ENCODE measurements at places on chromosomes 5 and 9. TPM values are rescaled to one million over a fixed set of nuclear protein-coding genes. Genes with fewer than 3 reads are reported as not detected.

DNA sequence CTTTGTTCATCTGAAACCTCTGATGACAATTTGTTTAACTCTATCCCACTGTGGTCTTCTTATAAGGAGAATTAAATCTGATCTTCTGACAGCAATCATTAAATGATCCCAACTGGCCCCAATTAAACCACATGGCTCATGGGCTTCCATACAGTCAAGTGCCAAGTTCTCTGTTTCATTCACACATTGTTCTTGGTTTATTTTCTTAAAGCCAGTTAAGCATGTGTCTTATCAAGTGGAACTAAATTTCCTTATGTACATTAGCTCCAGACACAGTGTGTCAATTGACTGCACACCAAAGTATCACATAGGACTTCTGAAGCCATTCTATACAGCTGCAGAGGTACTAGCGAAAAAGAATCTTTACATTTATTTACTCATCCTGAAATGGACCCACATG lies 51.2 kb downstream of the MEF2C start:
- H3K4me1 ChIP-seq = peaks cover 55% of the 10 kb centered on the region
- peaks cover 4% of the 10 kb centered on the region for H3K36me3 ChIP-seq

DNA sequence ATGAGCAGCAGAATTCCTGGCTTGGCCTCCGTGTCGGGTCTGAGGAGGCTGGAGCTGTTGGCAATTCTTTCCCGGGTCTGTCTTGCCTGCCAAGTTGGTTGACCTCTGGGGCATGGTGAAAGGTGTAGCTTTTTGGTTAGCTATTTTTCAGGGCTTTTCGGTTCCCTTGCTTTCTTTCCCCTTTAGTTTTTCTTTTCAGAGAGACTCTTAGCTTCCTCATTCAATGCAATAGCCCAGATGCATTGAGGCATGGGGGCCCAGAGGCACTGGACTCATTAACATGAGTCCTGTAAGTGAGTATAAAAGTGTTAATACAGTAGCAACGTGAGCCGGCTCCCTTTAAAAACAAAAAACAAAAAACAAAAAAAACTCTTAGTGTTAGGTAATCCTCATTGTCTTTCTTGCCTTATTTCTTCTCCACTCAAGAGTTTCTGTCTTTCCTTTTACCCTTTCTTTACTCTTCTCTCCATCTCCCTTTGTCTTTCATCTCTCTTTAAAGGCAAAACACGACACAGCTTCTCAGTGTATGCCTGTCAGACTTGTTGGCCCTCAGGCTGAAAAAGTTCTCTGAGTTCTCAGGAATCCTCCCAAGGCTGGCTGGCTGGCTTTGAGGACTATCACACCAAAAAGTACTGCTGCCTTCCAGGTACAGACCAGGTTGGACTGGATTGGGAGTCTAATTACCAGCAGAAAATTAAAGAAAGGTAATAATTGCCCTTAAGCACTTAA lies 289.9 kb upstream of the TUT7 start:
- no peak overlapping the region for H3K27ac ChIP-seq
- no peak overlapping the region for H3K4me3 ChIP-seq
- H3K27me3 ChIP-seq = no peaks in the 10 kb centered on the region
- no peaks in the 10 kb centered on the region for H3K36me3 ChIP-seq

- no peaks in the 10 kb centered on the region for H3K27me3 ChIP-seq
- peaks cover 23% of the 10 kb centered on the region for H3K4me1 ChIP-seq
- peak overlapping the region; percentile 84 for H3K27ac ChIP-seq
These were observed 10.4 kb upstream of the TRIM14 start for GRCh38 chr9:98129451-98129881.

DNA sequence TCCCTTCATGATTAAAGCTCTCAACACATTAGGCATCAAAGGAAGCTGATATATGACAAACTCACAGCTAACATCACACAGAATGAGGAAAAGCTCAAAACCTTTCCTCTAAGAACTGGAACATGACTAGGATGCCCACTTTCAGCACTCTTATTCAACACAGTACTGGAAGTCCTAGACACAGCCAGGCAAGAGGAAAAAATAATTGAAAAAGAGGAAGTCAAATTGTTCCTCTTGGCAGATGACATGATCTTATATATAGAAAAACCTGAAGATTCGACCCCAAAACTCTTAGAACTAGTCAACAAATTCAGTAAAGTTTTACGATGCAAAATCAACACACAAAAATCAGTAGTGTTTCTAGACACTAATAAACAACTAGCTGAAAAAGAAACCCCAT lies 144.3 kb upstream of the NREP start:
- no peak overlapping the region for H3K4me3 ChIP-seq
- DNase-seq = peak; percentile 5
- H3K27ac ChIP-seq = no peak overlapping the region
- H3K36me3 ChIP-seq = no peaks in the 10 kb centered on the region

GRCh38 chr9:101966691-101967090 lies 228.2 kb upstream of the GRIN3A start:
- no peak overlapping the region for H3K4me3 ChIP-seq
- H3K4me1 ChIP-seq = no peaks in the 10 kb centered on the region
- H3K27me3 ChIP-seq = no peaks in the 10 kb centered on the region

DNA sequence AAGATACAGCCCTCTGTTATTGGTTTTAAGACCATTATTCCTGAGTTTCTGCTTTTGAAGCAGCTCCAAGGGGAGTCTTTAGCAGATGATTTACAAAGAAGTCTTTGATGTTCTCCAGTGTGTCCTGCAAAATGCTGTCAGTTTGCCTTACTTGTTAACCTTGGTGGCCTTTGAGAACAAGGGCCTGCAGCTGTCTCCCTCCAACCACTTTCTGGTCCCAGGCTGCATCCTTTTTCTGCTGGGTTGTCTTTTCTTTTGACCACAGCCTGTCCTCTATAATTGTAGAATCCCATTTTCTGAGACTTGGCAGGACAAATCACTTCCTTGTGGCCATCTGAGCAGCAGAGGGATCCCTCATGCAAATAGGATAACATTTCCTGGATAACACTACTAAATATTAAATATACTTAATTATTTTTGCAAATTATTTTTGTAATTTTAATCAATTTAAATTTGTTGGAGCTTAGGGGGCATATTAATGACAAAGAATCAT lies 281.4 kb downstream of the DMRT2 start:
- H3K36me3 ChIP-seq = no peaks in the 10 kb centered on the region
- H3K4me3 ChIP-seq = no peak overlapping the region
- no peaks in the 10 kb centered on the region for H3K4me1 ChIP-seq

GRCh38 chr5:132928062-132928407 lies 35.4 kb downstream of the AFF4 start:
- H3K4me1 ChIP-seq = no peaks in the 10 kb centered on the region
- no peaks in the 10 kb centered on the region for H3K27me3 ChIP-seq
- peaks cover 70% of the 10 kb centered on the region for H3K36me3 ChIP-seq
- no peak for DNase-seq
- H3K27ac ChIP-seq = no peak overlapping the region

DNA sequence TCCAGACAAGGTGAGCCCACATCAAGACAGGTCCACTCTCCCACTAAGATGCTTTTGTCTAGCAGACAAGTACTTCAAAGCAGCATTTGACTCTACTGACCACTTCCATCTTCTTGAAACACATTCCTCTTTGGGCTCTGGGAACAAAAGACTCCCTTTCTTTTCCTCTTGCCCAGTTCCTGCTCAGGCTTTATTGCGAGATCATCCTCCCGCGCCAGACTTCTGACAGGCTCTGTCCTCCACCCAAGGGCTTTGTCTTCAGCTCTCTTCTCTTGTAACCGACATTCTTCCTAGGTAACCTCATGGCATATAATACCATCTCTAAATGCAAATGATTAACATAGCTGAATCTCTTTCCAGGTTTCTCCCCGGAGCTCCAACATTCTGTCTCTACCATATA lies 85.8 kb downstream of the NUDT12 start:
- no peaks in the 10 kb centered on the region for H3K36me3 ChIP-seq
- no peak overlapping the region for H3K27ac ChIP-seq
- H3K4me1 ChIP-seq = peaks cover 6% of the 10 kb centered on the region
- no peak overlapping the region for H3K4me3 ChIP-seq
- H3K27me3 ChIP-seq = no peaks in the 10 kb centered on the region

DNA sequence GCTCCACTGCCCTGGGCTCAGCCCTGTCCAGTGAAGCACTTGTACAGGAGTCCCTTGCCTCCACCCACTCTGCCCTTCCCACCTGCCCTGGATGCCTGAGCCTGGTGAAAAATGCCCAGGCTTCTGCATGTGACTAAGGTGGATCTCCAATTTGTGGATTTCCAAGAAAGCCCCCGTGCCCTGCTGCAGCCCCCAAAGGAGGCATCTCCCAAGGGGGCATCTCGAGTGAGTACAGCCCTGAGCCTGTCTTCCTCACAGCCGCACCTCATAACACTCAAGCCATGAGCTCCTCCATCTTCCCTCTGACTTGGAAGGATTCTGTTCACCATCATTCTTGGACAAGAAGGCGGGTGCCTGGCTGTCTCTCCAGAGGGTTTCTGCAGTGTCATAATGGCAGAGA lies 158.0 kb upstream of the PPP1R26 start:
- H3K36me3 ChIP-seq = no peaks in the 10 kb centered on the region
- no peak for DNase-seq
- no peaks in the 10 kb centered on the region for H3K27me3 ChIP-seq
- no peaks in the 10 kb centered on the region for H3K4me1 ChIP-seq
- no peak overlapping the region for H3K4me3 ChIP-seq

DNA sequence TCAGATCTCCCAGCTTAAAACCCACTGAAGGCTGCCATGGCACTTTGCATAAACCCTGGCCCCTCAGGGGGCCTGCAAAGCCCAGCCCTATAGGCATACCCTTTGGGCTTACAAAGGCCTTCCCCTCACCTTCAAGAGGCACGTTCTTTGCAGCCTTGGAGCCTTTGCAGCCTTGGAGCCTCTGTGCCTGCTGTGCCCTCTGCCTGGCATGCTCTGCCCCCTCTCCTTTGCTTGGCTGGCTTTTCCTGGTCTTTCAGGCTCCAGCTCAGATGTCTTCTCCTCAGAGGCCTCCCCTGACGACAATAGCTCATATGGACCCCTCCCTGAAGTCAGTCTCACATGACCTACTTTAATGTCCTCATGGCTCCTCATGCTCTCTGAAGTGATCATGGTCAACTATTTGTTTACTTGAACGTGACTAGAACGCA lies 60.3 kb downstream of the CXXC5 start:
- H3K4me1 ChIP-seq = peaks cover 30% of the 10 kb centered on the region
- H3K27ac ChIP-seq = no peak overlapping the region
- no peaks in the 10 kb centered on the region for H3K36me3 ChIP-seq
- H3K27me3 ChIP-seq = peaks cover 71% of the 10 kb centered on the region

- H3K4me1 ChIP-seq = peaks cover 75% of the 10 kb centered on the region
- H3K36me3 ChIP-seq = no peaks in the 10 kb centered on the region
- peak overlapping the region; percentile 93 for H3K27ac ChIP-seq
- peak; percentile 89 for DNase-seq
- H3K27me3 ChIP-seq = no peaks in the 10 kb centered on the region
These were observed 9.9 kb upstream of the FBP1 start for GRCh38 chr9:94649100-94649819.

DNA sequence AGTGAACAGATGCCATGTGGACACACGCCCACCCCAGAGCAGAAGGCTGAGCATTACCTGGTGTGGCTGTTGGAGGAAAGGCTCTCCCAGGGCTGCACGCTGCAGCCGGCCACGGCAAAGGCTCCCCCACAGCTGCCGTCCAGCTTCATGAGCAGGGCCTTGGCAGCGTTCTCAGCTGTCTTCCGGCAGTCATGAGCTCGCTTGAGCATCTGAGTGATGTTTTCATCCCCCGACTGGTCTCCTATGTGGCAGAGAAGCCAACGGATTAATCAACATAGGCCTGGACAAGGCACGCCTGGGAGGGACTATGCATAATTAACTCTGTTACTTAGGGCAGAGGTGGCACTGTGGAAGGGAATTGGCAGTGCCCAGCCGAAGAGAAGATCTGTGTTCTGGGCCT lies 87.3 kb downstream of the DCP2 start:
- no peaks in the 10 kb centered on the region for H3K4me1 ChIP-seq
- H3K27ac ChIP-seq = no peak overlapping the region
- no peaks in the 10 kb centered on the region for H3K36me3 ChIP-seq
- H3K4me3 ChIP-seq = no peak overlapping the region
- DNase-seq = no peak
- no peaks in the 10 kb centered on the region for H3K27me3 ChIP-seq

Gene CNOT6
- polyA plus RNA-seq = 7.7 TPM

Gene PLPP7
- 1.5 TPM for polyA plus RNA-seq

Gene PNPLA7
- 0.10 TPM for polyA plus RNA-seq

Gene CDKN2B-AS1
- polyA plus RNA-seq = 0.50 TPM

Gene CD72
- polyA plus RNA-seq = 1.6 TPM

Gene IFNA13
- polyA plus RNA-seq = not detected

Gene KLHL3
- polyA plus RNA-seq = 0.71 TPM

Gene INSL6
- not detected for polyA plus RNA-seq

Gene TMEM215
- not detected for polyA plus RNA-seq

Gene FYB1
- polyA plus RNA-seq = 118 TPM

Gene LHX6
- polyA plus RNA-seq = not detected

Gene MAML1
- polyA plus RNA-seq = 2.2 TPM

Gene ZFP2
- not detected for polyA plus RNA-seq

All from CD14-positive monocyte (primary cell).